Activated CD8-positive, alpha-beta memory T cell treated with anti-CD3 and anti-CD28 coated beads, Interleukin-2, amount 10 ng/mL, durations not matched to agents 7 days and 5 days (primary cell): ENCODE measurements at places on chromosomes 4 and X. TPM values are rescaled to one million over a fixed set of nuclear protein-coding genes. Genes with fewer than 3 reads are reported as not detected.

GRCh38 chr4:784401-785331, 41.3 kb downstream of the CPLX1 start:
- no peak overlapping the region for H3K27ac ChIP-seq
- no peak for DNase-seq
- H3K36me3 ChIP-seq, result peaks cover 11% of the 10 kb centered on the region
- peaks cover 23% of the 10 kb centered on the region for H3K27me3 ChIP-seq
- peaks cover 37% of the 10 kb centered on the region for H3K4me1 ChIP-seq
- H3K4me3 ChIP-seq, result no peak overlapping the region

DNA sequence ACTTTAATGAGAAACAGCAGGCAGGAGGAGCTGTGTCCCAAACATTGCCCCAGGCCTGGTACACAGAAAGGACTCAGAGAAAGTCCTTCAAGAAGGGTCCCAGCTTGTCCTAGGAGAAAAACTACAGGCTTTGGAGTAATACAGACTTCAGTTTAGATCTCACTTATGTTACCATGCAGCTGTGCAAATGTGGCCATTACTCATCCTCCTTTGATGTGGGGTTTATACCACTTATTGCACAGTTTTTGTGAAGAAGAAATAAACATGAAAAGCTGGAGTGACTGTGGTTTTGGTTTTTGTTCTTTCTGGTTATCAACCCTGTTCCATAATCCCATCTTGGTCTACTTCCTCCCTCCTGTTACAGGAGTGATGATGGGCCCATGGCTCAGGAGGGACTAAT, 8.1 kb upstream of the CYTL1 start:
- DNase-seq, result no peak
- no peaks in the 10 kb centered on the region for H3K27me3 ChIP-seq
- no peak overlapping the region for H3K4me3 ChIP-seq
- H3K36me3 ChIP-seq, result no peaks in the 10 kb centered on the region
- H3K27ac ChIP-seq, result no peak overlapping the region

GRCh38 chr4:110518889-110519490, 43.0 kb downstream of the ENPEP start:
- no peaks in the 10 kb centered on the region for H3K36me3 ChIP-seq
- DNase-seq, result no peak
- peaks cover 29% of the 10 kb centered on the region for H3K27me3 ChIP-seq
- H3K4me3 ChIP-seq, result no peak overlapping the region
- no peak overlapping the region for H3K27ac ChIP-seq

Gene PGAM4
- not detected for total RNA-seq

Gene ABLIM2
- not detected for total RNA-seq

GRCh38 chr4:66688674-66689073, 856.6 kb downstream of the CENPC start:
- H3K36me3 ChIP-seq, result no peaks in the 10 kb centered on the region
- H3K4me1 ChIP-seq, result no peaks in the 10 kb centered on the region
- H3K27me3 ChIP-seq, result no peaks in the 10 kb centered on the region
- H3K4me3 ChIP-seq, result no peak overlapping the region
- no peak overlapping the region for H3K27ac ChIP-seq
- DNase-seq, result no peak

Gene EDA2R
- 5.4 TPM for total RNA-seq

DNA sequence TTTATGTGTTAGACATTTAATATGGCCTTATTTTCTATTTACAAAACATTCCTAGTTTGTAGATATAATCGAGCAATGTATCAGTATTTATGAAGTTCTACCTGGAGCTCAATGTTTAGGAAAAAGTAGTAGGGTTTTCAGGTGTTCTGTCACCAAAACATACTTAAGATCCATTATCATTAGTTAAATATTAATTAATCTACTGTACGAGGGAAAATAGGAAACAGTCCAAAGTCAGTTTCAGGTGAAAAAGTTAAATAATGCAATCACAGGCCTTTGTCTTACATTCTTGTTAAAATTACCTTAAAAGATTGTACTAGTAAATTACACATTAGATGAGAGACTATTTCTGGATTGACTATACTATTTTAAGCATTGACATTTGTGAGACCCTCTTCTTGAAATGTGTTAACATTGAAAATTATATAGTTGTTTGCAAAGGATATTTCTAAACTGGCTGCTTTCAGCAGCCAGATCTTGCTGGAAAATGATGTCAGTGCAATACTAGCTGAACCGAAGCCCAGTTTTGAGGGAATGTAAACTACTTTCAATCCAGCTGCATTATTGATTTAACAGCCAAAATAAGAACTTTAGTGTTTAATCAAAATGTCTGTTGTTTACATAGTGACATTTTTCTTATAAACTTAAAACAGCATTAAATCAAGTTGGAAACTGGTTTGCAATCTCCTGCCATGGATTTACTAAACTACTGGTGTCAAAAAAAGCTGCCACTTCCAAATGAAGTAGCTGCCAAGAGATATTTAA, 19.3 kb downstream of the GUCY1B1 start:
- H3K27me3 ChIP-seq, result peaks cover 5% of the 10 kb centered on the region
- H3K27ac ChIP-seq, result no peak overlapping the region
- DNase-seq, result no peak

- H3K27ac ChIP-seq, result no peak overlapping the region
- H3K4me3 ChIP-seq, result no peak overlapping the region
- no peaks in the 10 kb centered on the region for H3K27me3 ChIP-seq
- H3K4me1 ChIP-seq, result peaks cover 10% of the 10 kb centered on the region
- no peak for DNase-seq
- peaks cover 17% of the 10 kb centered on the region for H3K36me3 ChIP-seq
Observed at GRCh38 chr4:159250751-159251325, 148.0 kb downstream of the RAPGEF2 start.

- no peaks in the 10 kb centered on the region for H3K36me3 ChIP-seq
- no peak for DNase-seq
- H3K4me1 ChIP-seq, result no peaks in the 10 kb centered on the region
- no peaks in the 10 kb centered on the region for H3K27me3 ChIP-seq
Observed at GRCh38 chrX:118062048-118062789, 54.4 kb downstream of the KLHL13 start.

- DNase-seq, result no peak
- H3K27ac ChIP-seq, result no peak overlapping the region
- H3K27me3 ChIP-seq, result no peaks in the 10 kb centered on the region
- H3K4me3 ChIP-seq, result no peak overlapping the region
- no peaks in the 10 kb centered on the region for H3K4me1 ChIP-seq
Observed at GRCh38 chr4:108988464-108989195, 225.8 kb upstream of the ETNPPL start.

GRCh38 chr4:47899639-47900038, 14.7 kb downstream of the NFXL1 start:
- no peak overlapping the region for H3K27ac ChIP-seq
- H3K27me3 ChIP-seq, result no peaks in the 10 kb centered on the region
- no peak overlapping the region for H3K4me3 ChIP-seq
- peaks cover 48% of the 10 kb centered on the region for H3K36me3 ChIP-seq
- no peaks in the 10 kb centered on the region for H3K4me1 ChIP-seq
- no peak for DNase-seq

- no peaks in the 10 kb centered on the region for H3K27me3 ChIP-seq
- H3K36me3 ChIP-seq, result no peaks in the 10 kb centered on the region
- no peak overlapping the region for H3K27ac ChIP-seq
- DNase-seq, result no peak
Observed at GRCh38 chr4:66949419-66949818, 595.9 kb downstream of the CENPC start.
